ENCODE measurements at places on chromosomes 4 and X. TPM values are rescaled to one million over a fixed set of nuclear protein-coding genes. Genes with fewer than 3 reads are reported as not detected.

GRCh38 chr4:94413085-94413840 lies 38.5 kb upstream of the PDLIM5 start:
- H3K4me3 ChIP-seq, result no peak overlapping the region
- no peaks in the 10 kb centered on the region for H3K36me3 ChIP-seq
- H3K27me3 ChIP-seq, result no peaks in the 10 kb centered on the region
- DNase-seq, result no peak
- H3K27ac ChIP-seq, result no peak overlapping the region

GRCh38 chr4:189773909-189774308 lies 166.8 kb upstream of the FRG1 start:
- H3K4me3 ChIP-seq, result no peak overlapping the region
- no peaks in the 10 kb centered on the region for H3K4me1 ChIP-seq
- no peaks in the 10 kb centered on the region for H3K36me3 ChIP-seq
- H3K27ac ChIP-seq, result no peak overlapping the region
- no peaks in the 10 kb centered on the region for H3K27me3 ChIP-seq

GRCh38 chrX:101397779-101398178 lies 7.0 kb downstream of the RPL36A start:
- H3K4me3 ChIP-seq, result no peak overlapping the region
- H3K36me3 ChIP-seq, result no peaks in the 10 kb centered on the region
- DNase-seq, result no peak
- H3K27ac ChIP-seq, result no peak overlapping the region

DNA sequence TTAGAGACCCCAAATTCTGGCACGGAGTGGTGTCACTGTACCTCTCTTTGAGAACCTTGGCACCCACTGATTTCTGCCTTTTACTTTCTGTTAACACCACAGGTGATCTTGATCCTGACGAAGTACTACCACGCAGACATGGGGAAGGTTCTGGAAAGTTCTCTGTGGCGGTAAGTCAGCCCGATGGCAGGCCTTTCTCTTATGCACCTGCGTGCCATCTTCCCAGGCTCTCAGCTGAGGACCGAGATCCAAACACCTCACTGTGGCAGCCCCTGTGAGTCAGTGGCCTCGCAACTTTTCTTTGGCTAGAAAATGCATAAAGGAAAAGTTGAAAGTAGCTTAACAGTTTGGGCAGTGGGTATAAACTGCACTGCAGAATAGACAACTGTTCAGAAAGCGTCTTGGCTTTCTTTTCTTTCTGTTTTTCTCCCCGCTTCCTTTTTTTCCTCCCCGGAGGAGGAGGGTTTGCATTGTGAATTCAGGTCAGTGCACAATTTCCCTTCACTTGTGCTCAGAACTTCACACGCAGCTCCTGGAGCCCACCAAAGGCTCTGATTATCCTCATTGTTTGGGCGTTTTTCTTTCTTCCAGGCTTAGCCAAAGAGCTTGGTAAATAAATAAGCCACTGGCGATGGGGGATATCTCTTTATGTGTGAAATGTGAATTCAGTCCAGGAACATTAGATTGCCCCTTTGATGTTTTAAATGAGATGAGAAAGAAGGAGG lies 38.4 kb downstream of the PSAPL1 start:
- H3K36me3 ChIP-seq, result no peaks in the 10 kb centered on the region
- H3K4me3 ChIP-seq, result no peak overlapping the region
- H3K4me1 ChIP-seq, result no peaks in the 10 kb centered on the region
- H3K27ac ChIP-seq, result no peak overlapping the region

GRCh38 chr4:111954550-111954949 lies 190.7 kb upstream of the FAM241A start:
- no peak overlapping the region for H3K4me3 ChIP-seq
- H3K4me1 ChIP-seq, result no peaks in the 10 kb centered on the region
- no peak for DNase-seq

DNA sequence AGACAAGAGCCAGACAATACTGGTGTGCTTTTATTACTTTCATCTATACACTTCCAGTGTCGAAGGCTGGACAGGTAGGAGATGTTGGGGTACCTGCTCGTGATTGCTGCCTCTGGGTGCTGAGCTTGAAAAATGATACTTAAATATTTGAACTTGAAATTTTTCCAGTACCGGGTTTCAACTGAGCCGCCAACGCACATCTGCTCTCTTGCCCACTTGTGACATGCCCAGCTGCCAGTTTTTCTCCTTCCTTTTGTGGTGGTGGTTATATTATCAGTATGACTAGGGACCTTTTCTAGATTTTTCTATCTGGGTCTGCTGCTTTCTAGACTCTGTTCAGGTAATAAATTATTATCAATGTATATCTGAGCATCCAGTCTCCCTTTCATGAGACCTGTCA lies 3.4 kb downstream of the OGT start:
- no peak overlapping the region for H3K4me3 ChIP-seq
- H3K36me3 ChIP-seq, result no peaks in the 10 kb centered on the region

DNA sequence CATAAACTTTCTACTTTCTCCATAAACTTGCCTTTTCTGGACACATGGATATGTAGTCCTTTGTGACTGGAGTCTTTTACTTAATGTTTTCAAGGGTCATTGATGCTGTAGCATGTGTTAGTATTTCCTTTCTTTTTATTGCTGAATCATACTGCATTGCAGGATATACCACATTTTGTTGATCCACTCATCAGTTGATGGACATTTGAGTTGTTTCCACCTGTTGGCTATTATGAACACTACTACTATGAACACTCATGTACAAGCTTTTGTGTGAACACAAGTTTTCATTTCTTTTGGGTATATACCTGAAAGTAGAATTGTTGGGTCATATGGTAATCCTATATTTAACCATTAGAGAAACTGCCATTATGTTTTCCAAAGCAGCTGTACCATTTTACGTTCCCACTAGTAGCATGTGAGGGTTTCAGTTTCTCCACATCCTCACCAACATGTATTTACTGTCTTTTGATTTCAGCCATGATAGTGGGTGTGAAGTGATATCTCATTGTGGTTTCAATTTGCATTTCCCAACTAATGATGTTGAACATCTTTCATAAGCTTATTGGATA lies 26.3 kb upstream of the GPM6B start:
- H3K27me3 ChIP-seq, result no peaks in the 10 kb centered on the region
- H3K27ac ChIP-seq, result no peak overlapping the region
- H3K36me3 ChIP-seq, result no peaks in the 10 kb centered on the region
- H3K4me1 ChIP-seq, result no peaks in the 10 kb centered on the region
- no peak overlapping the region for H3K4me3 ChIP-seq

DNA sequence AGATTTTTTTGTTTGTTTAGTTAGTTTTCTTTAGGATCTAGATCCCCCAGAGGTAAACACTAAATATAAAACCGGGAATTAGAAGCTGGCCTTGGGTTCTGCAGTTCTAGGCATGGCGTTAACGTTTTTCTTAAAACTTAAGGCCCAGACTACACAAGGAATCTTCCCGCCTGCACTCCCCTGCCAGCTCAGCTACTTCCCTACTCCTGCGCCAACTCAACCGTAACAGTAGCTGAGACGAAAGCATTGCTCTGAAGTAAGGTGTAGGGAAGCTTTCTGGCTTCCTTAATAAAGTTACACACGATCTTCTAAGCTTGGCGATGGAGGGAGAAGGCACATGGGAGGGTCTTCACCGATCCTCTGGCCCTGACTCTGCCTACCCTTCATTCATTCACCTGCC lies 37.1 kb downstream of the CPE start:
- H3K36me3 ChIP-seq, result no peaks in the 10 kb centered on the region
- no peaks in the 10 kb centered on the region for H3K27me3 ChIP-seq
- H3K4me3 ChIP-seq, result no peak overlapping the region
- DNase-seq, result no peak

DNA sequence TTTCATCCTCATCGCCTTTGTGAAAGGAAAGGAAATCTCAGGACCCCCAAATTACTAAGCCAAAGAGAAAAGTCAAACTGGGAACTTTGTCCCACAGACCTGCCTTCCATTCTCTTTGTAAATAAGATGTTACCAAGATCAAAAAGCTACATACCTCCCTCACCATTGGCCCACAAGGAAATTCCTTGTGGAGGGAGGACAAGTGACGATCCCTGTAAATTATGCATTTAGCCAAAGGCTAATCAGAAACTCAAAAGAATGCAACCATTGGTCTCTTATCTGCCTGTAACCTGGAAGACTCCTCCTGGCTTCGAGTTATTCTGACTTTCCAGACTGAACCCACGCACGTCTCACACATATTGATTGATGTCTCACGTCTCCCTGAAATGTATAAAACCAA lies 70.3 kb downstream of the SHOX start:
- no peak for DNase-seq
- no peak overlapping the region for H3K4me3 ChIP-seq
- H3K4me1 ChIP-seq, result no peaks in the 10 kb centered on the region
- H3K36me3 ChIP-seq, result no peaks in the 10 kb centered on the region

GRCh38 chr4:88285235-88285653 lies 883 bp upstream of the PPM1K start:
- no peaks in the 10 kb centered on the region for H3K36me3 ChIP-seq
- no peaks in the 10 kb centered on the region for H3K4me1 ChIP-seq
- peak overlapping the region; percentile 100 for H3K27ac ChIP-seq
- DNase-seq, result no peak

DNA sequence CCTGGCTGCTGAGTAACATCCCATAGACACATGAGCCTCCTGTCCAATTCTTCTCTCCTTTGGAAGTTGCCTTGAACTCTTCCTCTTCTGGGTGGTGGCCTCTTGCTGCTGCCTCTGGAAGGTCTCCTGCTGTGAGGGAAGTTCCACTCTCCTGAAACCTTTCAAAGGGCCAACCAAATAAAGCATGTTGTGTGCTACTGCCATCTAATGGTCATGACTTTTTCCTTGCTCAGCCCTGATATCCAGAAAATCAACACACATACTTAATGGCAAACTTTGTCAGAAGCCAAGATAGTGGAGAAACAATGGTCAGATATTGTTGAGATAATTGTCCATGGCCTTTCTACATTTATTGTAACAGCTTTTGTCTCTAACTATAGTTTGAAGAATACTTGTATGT lies 19.1 kb upstream of the ZXDA start:
- no peaks in the 10 kb centered on the region for H3K36me3 ChIP-seq
- DNase-seq, result no peak
- no peak overlapping the region for H3K27ac ChIP-seq
- H3K4me3 ChIP-seq, result no peak overlapping the region

- no peaks in the 10 kb centered on the region for H3K27me3 ChIP-seq
- no peak for DNase-seq
- no peaks in the 10 kb centered on the region for H3K36me3 ChIP-seq
- no peak overlapping the region for H3K27ac ChIP-seq
- H3K4me1 ChIP-seq, result no peaks in the 10 kb centered on the region
Measured at GRCh38 chrX:132968296-132968949, 10.0 kb upstream of the HS6ST2 start.

GRCh38 chr4:6227412-6228157 lies 27.2 kb upstream of the JAKMIP1 start:
- no peak overlapping the region for H3K4me3 ChIP-seq
- no peak overlapping the region for H3K27ac ChIP-seq
- H3K36me3 ChIP-seq, result no peaks in the 10 kb centered on the region
- DNase-seq, result no peak

HPGDS gene
- 4.2 TPM for total RNA-seq

NCAPG gene
- total RNA-seq, result 3.6 TPM

IQCM gene
- total RNA-seq, result not detected

CPE gene
- 23.6 TPM for total RNA-seq

PCDH18 gene
- total RNA-seq, result 6.3 TPM

XK gene
- 8.3 TPM for total RNA-seq

FREM3 gene
- not detected for total RNA-seq

ALAS2 gene
- total RNA-seq, result not detected

CACNA1F gene
- total RNA-seq, result 1.7 TPM

ANKRD50 gene
- 16.1 TPM for total RNA-seq
